ENCODE measurements at places on chromosomes 3 and 15.

DNA sequence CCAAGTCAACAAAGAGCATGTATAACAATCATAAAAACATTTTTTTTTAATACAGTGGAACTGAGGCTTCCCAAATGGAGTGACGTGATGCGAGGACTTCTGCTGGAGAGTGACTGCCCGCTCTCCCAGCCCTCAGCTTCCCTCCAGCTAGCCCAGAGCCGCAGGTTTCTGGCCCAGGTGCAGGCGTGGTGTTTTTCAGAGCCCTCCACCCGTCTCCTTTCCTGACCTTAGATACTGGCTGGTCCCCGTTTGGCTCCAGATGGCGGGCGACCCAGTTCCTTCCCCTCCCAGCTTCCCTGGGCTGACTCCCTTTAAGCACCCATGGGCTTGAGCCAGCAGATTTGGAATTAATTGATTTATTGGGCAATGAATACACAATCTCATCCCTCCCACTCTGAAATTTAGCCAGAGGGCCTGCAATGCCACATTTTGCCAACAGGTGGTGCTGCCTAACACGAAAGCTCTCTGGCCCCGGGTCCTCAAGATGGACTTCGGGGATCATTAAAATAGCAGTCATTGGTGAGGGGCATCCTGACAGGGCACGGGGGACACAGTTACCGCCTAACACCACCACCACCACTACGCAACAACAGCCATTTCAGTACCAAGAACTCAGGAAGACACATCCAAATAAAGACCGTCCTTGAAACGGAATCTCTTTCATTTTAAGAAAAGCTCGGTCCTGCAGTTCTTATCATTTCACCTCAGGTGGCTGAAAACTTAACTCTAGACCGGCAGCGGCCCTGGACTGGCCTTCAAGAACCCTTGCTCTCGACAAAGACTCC lies 47.5 kb upstream of the MUC4 start:
- peak; percentile 41 for DNase-seq

GRCh38 chr3:64650096-64650622 lies 37.6 kb downstream of the ADAMTS9 start:
- no peak for DNase-seq

- DNase-seq: no peak
Observed at GRCh38 chr15:28002136-28002861, 96.8 kb downstream of the OCA2 start.

GRCh38 chr3:78506581-78507195 lies 1261.1 kb downstream of the ROBO1 start:
- DNase-seq: no peak

- DNase-seq: no peak
Observed at GRCh38 chr3:151382671-151383070, 1.9 kb downstream of the P2RY12 start.

DNA sequence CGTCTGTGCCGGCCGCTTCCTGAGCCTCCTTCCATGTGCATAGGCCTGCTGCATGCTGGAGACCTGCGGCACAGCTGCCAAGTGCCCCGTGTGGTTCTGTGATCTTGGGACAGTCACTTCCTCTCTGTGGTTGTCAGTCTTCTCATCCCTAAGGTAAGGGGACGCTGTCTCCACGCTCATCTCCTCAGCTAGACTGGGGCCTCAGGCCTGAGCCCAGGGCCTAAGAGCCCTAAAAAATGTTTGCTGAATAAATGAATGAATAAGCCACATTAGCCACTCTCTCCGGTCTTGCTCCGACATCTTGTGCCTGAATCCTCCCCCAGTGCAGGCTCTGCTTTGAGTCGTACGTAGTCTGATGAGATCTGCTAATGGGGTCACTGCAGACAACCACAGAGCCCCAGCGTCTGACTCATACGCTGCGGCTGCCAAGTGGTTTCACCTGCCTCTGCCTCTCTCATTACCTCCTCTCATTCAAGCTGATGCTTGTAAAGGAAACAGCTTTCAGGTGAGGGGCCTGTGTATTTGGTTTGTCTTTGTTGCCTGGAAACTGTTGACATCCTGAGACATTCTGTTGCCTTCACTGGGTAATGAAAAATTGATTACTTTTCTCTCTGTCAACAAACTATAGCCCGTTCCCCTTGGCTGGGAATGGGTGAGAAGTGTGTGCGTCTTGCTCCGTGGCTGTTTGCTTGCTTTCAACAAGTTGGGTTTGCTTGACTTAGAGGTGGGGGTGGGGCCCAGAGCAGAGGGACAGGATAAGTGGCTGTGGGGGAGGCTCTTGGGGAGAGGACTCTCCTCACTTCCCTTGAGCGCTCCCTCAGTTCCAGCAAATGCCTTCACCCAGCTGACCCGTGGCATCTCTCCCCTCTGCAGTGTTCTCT lies 15.9 kb downstream of the RPLP1 start:
- DNase-seq: no peak

DNA sequence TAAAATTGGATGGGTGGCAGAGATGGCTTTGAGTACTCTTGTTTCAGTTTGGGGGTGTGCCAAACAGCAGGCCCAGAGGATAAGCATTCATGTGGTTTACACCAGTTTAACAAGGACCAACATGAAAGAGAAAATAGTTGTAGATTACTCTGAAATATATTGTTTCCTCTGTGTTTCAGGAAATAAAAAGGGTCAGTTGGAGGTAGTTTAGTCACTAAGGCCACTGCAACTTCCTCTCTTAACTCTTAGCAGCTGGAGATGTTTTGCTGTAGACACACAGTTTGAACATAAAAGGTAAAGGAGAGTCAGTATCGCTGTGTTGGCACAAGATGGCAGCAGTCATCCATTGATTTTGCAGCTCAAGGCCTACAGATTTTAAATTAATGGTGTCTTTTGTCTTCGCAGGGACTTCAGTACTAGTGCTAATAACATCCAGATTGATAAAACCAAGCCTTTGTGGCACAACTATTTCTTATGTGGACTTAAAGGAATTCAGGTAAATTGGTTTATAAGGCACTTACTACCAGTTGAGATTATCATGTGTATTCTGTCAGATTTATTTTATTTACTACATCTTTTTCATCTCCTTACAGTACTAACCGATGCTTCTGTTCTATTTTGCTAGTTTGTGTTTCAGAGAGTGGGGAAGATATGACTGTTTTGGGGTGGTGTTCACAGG lies 65.5 kb downstream of the GALK2 start:
- DNase-seq: peak; percentile 35

GRCh38 chr3:100072326-100073048 lies 41.8 kb downstream of the FILIP1L start:
- no peak for DNase-seq

GRCh38 chr15:37979671-37980409 lies 45.4 kb downstream of the TMCO5A start:
- no peak for DNase-seq

GRCh38 chr3:32551087-32551486 lies 19.6 kb downstream of the DYNC1LI1 start:
- DNase-seq: no peak

DNA sequence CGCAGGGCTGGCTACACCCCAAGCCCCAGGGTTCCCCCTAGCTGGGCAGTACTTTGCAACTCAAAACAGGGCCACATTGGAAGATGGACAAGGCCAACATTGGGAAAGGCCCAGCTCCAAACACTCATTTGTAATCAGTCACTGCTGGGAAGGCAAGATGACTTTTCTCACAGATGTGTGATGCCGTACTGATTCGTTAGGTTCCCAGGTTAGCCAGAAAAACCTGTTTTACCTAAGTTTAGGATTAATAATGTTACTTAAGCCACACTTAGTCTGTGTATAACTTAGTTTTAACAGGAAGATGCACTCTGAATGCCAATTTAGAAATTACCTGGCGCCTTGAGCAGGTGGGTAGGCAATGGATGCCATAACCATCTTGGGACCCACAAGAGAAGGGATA lies 71.0 kb downstream of the ITGB5 start:
- DNase-seq: no peak

DNA sequence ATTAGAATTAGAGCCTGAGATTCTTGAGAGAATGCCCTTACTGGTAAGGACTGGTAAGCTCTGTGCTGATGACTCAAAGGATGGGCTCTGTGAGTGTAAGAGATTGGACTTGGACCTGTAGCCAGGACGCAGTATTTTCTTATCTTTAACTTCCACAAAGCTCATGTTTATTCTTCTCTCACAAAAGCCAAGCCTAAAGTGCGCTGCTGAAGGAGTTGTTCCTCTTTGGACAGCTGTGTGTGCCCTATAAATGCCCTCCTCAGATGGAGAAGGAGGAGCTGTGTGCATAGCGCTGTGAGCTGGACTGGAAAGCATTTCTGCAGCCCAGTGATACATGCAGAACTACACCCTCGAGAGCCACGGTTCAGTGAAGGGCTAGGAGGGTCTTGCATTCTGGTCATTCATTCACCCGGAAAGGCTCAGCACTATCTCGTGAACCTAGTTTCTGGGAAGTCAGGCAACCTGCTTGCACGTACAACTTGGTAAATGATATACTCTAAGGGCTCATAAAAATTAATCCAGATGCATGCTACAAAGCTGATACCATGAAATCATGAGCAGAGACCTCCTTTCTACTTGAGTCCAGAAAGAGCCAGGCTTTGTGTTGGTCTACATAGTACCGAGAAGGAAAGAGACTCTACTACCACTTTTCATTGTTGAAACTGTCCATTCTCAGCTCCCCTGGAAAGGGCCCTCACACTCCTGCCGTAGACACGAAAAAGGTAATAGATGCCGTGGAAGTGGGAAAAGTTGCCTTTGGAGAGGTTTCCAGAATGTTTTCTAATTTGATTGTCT lies 103.0 kb upstream of the TBL1XR1 start:
- no peak for DNase-seq

- DNase-seq: no peak
Observed at GRCh38 chr15:51768018-51768417, 16.6 kb downstream of the TMOD2 start.

- DNase-seq: no peak
Observed at GRCh38 chr3:153250446-153250845, 88.4 kb downstream of the RAP2B start.
